ENCODE measurements at places on chromosomes 11 and 22.

DNA sequence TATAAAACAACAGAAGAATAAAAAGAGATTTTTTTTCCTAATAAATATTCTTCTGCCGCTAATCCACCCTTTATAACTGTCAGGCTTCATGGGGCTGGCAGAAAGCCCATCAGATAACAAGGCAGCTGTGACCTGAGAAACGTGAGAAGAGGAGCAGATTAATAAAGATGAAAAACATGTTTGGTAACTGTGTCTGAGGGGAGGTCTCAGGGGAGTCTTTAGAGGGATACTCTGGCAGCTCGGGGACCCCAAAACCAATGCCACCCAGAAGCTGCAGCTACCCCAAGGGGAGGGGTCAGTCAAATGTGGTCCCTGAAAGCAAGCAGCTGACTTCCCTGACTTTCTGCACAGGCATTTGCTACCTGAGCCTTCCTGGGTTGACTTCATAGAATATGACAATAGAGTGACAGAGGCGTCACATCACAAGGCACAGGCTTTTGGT is 48.4 kb upstream of the POU2AF1 start:
- DNase-seq, result no peak

GRCh38 chr11:27456140-27456794 is 16.3 kb downstream of the LGR4 start:
- DNase-seq, result no peak

DNA sequence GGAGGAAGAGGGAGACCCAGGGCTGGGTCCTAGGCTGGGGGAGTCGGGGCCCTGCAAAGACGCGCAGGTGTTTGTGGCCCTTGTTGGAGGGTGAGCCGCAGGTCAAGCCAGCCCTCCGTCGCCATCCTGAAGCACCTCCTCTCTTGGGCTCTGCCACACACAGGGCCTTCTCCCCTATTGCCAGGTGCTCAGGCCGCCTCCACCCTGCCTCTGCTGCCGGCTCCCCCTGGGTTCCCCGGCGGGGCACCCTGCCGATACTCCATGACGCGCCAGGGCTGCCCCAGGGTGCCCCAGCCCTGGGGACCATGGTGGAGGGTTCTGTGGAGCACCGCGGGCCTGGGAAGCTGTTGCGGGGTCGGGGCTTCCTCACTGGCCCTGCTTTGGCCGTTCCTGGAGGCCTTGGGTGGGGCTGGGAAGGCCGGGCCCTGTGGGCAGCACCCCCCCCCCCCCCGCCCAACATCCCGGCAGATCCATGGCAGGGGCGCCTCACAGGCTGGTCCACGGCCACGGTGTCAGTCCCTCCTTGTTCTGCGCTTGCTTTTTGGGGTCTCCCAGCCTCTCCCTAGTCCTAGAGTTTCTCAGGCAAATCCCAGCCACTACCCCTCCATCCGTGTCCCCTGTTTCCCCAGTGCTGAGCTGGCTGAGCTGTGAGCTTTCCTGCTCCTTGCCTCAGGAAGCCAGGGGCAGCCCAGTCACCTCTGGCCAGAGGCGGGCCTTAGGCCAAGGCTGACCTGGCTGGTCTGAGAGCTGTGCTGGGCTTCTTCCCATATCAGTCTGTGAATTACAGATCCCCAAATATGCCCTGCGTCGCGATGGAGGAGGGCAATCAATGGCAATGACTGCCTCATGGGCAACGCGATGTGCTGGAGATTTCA is 2.3 kb upstream of the ADORA2A start:
- no peak for DNase-seq

DNA sequence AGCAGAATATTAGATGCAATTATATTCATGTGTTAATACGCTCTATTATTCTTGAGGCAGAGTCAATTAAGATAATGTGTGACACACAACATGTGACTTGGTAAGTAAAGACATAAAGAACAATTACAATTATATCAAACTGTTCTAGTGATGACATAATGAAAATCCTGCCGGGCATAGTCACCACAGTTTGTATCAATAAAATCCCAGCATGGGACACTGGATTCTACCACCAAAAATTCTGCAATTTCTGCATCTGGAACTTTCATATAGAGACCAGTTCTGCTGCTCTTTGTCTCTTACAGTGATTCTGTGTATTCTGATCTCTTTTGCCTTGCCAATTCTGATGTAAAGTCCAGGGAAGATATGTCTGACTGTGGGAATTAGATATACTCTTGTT is 495.6 kb upstream of the LRRC4C start:
- no peak for DNase-seq

DNA sequence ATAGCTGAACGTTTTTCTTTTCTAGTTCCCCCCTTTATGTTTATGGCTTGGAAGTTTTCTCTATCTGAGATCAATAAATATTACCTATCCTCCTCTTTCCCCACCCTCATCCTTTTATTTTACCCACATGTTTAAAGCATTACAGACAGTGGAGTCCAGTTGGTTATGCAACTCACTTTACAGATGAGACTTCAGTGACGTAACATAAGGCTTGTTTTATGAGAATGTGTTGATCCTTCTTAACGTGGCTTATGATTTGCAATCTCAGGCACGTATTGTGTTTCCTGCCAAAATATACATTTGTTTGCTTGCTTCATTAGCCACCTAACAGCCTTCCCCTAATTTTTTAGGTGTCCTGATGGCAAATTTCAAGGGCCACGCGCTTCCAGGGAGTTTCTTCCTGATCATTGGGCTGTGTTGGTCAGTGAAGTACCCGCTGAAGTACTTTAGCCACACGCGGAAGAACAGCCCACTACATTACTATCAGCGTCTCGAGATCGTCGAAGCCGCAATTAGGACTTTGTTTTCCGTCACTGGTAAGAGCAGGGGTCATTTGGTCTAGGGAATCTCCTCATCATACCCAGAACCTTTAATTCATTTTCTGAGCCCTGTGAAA is 36.6 kb downstream of the TMEM45B start:
- no peak for DNase-seq
